Epithelial cell of proximal tubule (primary cell): ENCODE measurements at places on chromosomes 6 and 20. TPM values are rescaled to one million over a fixed set of nuclear protein-coding genes. Genes with fewer than 3 reads are reported as not detected.

Gene MEI4
- 0.06 TPM in 1 of 2 replicates, not detected in the other for total RNA-seq

Gene EPPIN
- total RNA-seq, result not detected in 2 replicates

Gene CALHM4
- total RNA-seq, result not detected in 2 replicates

Gene FUT9
- total RNA-seq, result 0.46 and 0.58 TPM in 2 replicates

Gene PAX1
- not detected in 2 replicates for total RNA-seq

Gene STMND1
- total RNA-seq, result 0.14 TPM in 1 of 2 replicates, not detected in the other

Gene SOX12
- 7.9 and 10.1 TPM in 2 replicates for total RNA-seq

Gene IYD
- not detected in 2 replicates for total RNA-seq

Gene WFDC13
- total RNA-seq, result not detected in 2 replicates

Gene TBC1D20
- total RNA-seq, result 16.4 and 18.2 TPM in 2 replicates

Gene EYS
- total RNA-seq, result 0.06 and 0.07 TPM in 2 replicates

GRCh38 chr6:129889580-129889979 is 28.5 kb upstream of the TMEM244 start:
- no peak for DNase-seq

DNA sequence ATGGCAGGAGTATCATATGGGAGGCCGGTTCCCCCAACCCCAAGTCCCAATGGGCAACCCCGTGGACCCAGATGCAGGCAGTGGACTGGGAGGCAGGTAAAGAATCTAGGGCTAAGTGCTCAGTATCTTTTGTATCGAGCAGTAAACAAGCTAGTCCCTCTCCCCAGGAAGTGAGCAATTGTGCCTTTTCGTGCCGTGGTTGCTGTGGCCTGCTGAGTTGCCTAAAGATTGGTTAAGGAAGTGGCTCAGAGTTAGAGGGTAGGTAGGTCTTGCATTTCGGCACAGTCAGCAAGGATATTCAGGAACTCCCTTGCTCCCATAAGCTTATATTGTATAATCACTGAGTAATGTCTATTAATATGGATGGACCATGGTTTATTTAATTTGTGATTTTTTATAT is 1.3 kb upstream of the DNAH8 start:
- no peak for DNase-seq

DNA sequence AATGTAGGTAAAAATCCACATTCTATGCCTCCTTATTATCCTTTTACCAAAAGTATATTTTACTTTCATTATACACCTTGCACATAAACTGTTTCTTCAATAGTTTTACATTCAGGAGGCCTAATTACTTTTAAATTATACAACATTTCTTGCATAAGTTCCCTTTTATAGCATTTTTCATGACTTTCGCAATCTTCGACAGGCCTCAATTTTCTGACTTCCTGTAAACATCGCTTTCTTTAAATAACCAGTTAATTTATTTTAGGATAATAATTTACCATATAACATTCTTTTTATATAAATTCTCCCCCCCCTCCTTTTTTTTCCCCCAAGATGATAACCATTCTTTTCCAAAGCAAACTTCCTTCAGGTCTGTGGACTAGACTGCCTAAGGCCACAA is 9.2 kb downstream of the SLC35A1 start:
- no peak for DNase-seq

- DNase-seq, result no peak
Measured at GRCh38 chr20:61922411-61922810, 143.3 kb downstream of the TAF4 start.

DNA sequence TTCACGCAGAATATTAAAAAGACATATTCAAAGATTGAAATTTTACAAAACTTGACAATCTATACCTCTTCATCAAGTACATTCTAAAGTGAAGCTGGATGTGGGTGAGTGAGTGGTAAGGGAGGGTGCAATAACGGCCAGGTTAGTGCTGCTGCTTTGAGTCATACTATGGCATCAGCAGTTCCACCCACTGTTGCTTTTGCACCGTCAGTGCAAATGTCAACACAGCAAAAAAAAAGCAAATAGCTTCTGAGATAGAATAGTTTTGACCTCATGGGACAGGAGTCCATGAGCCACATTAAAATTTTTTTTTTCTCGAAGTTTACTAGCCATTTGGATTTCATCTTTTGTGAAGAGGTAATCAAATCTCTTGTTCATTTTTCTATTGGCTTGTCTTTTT is 31.8 kb downstream of the PSMF1 start:
- no peak for DNase-seq

- DNase-seq, result no peak
Measured at GRCh38 chr20:32674362-32674789, 635 bp upstream of the C20orf203 start.

GRCh38 chr6:83770910-83771309 is 62.0 kb upstream of the SNAP91 start:
- DNase-seq, result no peak

- no peak for DNase-seq
Measured at GRCh38 chr6:134457941-134458340, 140.0 kb upstream of the SGK1 start.

- no peak for DNase-seq
Measured at GRCh38 chr6:30092852-30093543, 17.4 kb upstream of the RNF39 start.

GRCh38 chr6:137497721-137498463 is 3.7 kb upstream of the OLIG3 start:
- DNase-seq, result no peak

DNA sequence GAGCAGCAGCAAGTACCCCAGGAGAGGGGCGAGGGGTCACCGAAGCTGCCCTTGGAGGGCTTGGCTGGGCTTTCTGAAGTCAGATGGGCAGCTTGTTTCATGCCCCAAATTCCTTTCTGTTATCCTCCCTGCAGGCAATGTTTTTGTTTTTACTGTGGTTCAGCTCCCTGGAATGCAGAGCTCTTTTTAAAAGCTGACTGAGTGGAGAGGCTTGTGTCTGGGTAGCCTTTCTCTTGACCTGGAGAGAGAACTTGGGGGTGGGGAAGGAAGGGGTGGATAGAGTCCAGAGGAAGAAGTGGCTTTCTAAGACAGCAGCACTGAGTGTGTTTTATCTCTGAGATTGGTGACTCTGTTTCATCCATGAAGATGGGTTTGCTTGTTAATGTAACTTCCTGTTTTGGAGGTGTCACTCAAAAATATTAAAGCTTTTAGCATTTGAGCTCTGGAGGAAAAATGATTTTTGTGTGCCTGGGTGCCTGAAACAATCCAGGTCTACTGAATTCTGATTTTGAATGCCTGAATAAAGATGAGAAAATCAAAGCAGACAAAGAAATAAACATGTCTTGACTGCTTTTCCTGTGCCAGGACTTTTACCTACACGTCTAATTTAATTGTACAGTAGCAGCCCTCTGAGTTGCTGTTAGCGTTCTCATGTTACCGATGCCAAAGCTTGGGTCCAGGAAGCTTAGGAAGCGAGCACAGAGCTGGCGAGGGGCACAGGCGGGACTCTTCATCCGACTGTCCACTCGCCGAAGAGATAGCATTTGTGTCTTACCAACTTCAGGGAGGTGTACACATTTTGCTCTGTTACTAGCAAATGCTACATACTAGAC is 78.2 kb upstream of the EEF1E1 start:
- peak; percentile 76 for DNase-seq

DNA sequence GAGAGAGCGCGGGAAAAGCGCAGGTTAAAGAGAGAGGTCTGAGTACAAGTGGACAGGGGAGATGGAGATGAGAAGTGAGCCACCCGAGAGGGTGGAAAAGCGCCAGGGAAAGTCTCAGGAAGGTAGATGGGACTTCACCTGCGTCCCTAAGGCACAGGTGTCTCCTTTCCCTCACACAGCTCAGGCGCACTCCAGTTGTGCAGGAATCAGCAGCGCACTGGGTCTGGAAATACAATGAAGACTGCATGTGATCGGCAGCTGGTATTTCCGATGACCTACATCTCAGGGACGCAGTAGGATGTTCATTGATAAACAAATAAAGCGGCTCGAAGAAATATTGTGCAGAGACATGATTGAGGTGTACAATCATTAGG is 432 bp upstream of the KHDRBS2 start:
- DNase-seq, result no peak

- no peak for DNase-seq
Measured at GRCh38 chr20:15922556-15922955, 650.7 kb downstream of the KIF16B start.

GRCh38 chr6:110355727-110356126 is 2.4 kb downstream of the METTL24 start:
- DNase-seq, result no peak

DNA sequence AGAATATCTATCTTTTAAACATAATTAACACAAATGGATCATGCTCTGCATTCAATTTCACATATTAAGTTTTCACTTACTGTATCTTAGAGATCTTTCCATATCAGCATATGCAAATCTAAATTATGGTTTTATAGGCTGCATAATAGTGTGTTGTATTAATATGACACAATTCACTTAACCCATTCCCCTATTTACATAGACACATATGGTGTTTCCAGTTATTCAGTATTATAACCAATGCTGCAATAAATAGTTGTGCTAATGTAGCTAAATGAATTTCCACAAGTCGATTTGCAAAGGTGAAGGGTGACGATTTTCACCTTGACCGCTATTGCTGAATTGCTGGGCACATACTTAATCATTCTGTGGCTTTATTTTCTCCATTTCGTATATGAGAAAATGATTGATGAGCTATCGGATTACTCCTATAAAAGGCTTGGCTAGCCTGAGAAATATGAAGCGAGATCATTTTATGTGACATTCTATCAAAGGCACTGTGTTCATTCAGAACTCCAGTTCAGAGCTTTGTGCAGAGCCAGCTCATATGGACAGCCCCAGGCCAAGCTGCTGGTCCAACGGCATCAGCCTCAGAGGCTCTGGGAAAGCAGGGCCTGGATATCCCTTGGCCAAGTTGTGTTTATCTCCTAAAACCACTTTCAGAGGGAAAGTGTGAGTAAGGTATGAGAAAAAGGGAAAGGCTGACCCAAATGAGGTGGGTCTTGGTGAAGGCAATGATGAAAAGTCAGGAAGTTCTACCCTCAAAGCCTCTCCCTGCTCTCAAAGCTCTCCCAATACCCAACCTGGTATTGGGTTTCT is 50.8 kb downstream of the GFOD1 start:
- DNase-seq, result no peak

GRCh38 chr6:25735261-25735660 is 19.3 kb upstream of the SLC17A4 start:
- DNase-seq, result no peak

DNA sequence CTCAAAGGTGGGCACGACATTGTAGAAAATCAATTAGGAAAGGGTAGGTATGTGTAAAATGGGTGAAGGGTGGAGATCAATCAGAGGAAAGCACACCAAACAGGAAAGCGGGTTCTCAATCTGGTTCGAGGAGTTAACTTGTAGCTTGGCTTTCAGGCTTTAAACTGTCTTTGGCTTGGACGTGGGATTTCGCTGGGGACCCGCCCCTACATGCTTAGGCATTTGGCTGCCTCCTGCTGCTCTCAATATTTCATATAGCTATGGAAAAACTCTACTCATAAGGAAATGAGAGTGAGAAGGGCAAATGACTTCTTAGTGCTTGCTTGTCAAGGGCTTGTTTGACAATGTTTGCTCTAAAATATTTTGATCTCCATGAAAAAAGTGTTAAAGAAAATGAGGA is 38.1 kb upstream of the PDE7B start:
- DNase-seq, result no peak

- no peak for DNase-seq
Measured at GRCh38 chr6:105135056-105135455, 44.8 kb downstream of the POPDC3 start.

- no peak for DNase-seq
Measured at GRCh38 chr6:53227847-53228246, 79.2 kb upstream of the GCM1 start.

GRCh38 chr20:62827311-62828038 is 10.6 kb downstream of the COL9A3 start:
- no peak for DNase-seq

GRCh38 chr6:139801571-139802321 is 427.3 kb upstream of the CITED2 start:
- no peak for DNase-seq

- no peak for DNase-seq
Measured at GRCh38 chr20:17559338-17559737, 10.5 kb upstream of the DSTN start.

GRCh38 chr6:10521104-10521808 is at the start of gene GCNT2:
Gene GCNT2 (plus strand): TSS chr6:10521351. CDS start chr6:10528912, 7,561 bp downstream.
- DNase-seq, result peak; percentile 74

GRCh38 chr6:116280161-116280932 is 617 bp upstream of the TSPYL1 start:
- DNase-seq, result no peak

DNA sequence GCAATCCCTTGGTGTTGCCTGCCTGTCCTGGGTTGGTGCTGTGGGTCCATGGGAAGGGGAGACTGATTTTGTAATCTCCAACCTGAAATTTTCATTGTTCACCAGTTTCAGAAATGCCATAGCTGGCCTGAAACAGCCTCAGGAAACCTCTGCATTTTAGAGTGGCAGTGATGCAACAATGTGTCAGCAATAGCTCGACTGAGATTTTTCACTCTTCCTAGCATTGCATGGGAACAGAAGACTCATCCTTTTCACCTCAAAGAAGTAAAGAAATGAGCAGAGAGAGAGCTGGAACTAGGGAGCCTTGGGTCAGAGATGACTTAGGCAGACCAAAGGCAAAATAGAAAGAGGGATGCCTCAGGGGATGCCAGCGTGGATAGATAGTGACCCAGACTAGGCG is 23.7 kb upstream of the TMEM14A start:
- no peak for DNase-seq

DNA sequence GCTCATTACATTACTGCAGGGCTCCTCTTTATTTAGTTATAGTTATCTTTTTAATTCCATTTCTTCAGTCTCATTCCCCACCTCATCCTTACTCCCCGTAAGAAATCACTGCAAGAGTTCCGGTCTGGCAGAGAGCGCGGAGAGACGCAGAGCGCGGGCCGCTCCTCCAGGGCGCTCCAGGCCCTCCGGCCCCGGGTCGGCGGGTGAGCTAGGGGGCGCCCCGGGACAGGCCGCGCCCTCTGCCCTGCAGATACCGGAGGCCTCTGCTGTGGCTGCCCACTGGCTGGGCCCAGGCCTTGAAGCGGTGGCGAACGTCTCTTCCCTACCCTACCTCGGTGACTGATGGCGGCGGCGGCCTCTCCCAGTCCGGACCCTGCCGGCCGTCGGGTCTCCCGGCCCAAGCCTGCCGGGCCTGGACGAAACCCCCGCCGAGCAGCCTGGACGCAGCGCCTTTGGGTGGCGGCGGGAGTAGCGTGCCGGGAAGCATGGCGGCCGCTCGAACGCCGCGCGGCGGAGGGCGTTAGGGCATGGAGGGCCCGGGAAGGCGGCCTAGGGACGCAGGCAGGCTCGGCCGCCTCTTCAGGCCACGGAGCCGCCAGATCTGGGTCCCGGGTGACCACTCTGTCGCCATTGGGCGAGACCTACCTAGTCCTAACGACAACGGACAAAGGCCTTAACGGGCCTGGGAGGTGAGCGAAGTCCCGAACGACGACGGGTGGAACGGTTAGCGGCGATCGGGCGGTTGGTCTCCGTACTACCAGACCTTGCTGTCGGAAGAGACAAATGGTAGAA is 16.4 kb upstream of the HMGN4 start:
- no peak for DNase-seq

GRCh38 chr20:46936415-46937156 is 41.9 kb downstream of the EYA2 start:
- DNase-seq, result no peak

- DNase-seq, result no peak
Measured at GRCh38 chr6:42762950-42763349, 17.0 kb upstream of the TBCC start.
